Stimulated activated CD4-positive, alpha-beta T cell treated with anti-CD3 and anti-CD28 coated beads, TNF-alpha, amount 100 ng/mL, for 48 hours (primary cell): ENCODE measurements at places on chromosomes 5 and 9.

DNA sequence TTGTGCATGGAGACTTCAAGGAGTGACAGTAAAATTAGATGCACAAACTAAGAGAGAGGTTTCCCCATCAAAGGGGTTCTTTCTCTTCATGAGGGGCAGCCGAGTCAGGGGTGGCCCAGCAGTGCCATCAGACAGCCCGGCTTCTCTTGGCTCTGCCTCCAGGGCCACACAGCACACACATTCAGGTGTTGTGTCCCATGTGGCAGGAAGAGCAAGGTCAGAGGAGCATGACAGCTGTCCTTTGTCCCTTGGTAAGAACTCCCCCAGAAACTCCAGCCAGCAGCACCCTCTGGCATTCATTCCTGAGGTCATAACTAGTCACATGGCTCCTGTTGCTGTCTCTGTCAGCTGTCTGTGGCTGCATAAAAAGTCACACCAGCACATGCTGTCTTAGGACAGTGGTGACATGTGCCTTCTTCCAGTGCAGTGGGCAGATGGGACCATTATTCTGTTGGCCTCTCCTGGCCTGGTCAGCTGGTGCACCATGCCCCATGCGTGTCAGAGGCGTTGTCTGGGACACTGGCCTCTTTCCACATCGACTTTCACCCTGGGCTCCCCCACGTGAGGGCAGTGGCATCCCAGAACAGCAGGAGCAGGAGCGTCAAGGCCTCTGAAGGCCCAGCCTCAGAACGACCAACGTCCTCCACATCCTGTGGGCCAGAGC is 78.4 kb upstream of the OTULINL start:
- DNase-seq = no peak

- no peak for DNase-seq
Observed at GRCh38 chr5:31635446-31635845, 3.5 kb upstream of the PDZD2 start.

DNA sequence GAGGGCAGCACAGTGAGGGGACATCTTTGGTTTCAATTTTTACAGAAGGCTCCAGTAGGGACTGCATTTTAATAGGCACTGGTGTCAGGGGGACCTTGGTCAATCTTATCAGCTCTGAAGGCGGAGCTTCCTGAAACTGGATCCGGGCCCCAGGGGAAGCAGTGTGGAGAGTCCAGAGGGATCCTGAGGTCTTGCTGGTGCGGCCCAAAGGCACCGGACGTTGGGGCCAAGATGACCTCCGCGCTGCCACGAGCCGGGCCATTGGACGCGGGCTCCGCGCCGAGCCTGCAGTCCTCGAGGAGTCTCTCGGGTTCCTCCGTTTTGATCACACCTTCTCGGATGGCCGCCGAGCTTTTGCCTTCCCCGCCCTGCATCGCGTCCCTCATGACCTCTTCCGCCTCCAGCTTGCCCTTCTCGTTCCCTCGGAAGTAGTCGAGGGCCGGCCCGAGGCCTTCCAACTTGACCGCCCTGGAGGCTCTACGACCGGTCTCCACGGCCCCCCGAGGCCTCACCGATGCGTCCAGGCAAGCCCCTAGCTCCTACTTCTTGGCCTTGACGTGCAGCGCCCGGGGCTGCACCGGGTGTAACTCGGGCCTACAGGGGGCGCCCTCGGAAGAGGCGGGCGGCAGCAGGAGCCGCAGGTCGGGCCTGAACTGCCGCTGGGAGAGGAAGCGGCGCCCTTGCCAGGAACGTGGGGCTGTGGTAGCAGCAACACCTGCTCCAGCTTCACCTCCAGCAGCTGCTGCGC is 18.8 kb downstream of the C5orf52 start:
- peak; percentile 13 for DNase-seq

DNA sequence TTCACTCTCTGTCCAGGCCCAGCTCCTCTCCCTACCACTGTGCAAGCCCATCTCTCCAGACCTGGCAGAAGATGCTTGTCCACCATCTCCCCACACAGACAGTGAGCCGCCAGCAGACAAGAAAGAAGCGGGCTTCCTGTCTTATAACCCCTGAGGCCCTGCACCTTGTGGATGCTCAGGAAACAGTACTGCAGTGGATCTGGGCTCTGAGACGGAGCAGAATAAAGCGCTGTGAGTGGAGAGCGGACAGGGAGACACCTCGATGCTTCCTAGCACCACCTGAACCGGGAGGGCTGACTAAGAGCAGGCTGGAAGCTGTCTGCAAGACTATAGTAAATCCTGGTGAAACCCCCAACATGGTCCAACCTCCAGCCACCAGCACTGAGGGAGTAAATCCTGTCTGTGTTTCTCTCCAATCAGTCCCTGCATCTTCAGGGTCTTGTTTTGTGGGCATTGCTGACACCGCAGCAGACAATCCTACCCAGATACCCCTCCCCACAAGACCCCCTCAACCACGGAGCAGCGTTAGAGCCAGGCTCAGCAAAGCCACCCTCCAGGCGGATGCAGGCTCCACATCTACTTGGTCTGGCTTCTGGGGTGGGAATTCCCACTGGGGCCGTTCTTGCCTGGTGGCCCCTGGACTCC is 18.7 kb downstream of the ORM2 start:
- no peak for DNase-seq

GRCh38 chr9:132456241-132456640 is 46.2 kb downstream of the CFAP77 start:
- no peak for DNase-seq

- no peak for DNase-seq
Observed at GRCh38 chr9:20580673-20581072, 41.6 kb downstream of the MLLT3 start.

DNA sequence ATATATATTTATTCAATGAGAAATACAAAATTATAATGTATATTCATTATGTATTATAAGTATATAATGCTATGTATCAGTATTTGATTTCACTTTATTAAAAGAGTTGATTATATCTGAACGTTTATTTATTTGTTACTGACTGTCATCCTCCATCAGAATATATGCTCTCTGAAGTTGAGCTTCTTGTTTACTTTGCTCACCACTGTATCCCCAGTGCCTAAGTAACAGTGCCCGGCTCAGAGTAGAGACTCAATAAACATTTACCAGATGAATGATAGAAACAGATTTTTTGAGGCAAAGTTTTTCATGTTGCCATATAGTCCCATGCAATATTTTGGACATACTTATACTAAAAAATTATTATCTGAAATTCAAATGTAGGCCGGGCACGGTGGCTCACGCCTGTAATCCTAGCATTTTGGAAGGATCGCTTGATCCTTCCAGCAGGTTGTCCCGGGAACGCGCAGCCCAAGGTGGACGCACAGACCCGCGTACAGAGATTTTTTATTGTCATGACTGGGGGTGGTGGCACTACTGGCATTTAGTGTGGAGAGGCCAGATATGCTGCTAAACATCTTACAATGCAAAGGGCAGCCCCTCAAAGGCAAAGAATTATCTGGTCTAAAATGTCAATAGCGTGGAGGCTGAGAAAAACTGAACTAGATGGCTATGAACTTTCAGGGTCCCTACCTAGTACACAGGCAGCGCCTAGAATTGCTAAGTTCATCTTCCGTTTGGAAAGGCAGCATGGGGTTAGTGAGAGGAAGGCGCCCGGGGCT is 761 bp upstream of the DNAJC25 start:
- no peak for DNase-seq

DNA sequence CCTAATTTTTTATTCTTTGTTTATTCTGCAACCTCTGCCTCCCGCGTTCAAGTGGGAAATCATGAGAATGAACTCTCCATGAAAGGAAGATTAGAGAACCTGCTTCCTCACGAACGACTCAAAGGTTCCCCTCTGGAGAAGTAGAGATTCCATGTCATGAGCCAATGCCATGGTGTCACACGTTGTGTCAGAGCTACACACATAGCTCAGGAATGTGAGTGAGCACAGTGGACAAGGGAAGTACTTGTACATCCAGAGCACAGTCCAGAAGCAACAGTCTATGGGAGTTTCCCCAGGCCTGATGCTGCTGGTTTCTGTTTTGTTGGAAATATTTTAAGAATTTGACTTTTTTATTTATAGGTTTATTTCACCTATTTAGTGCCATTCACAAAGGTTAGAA is 26.8 kb upstream of the PPP2CA start:
- no peak for DNase-seq

- no peak for DNase-seq
Observed at GRCh38 chr9:118230329-118230728, 526.1 kb downstream of the TLR4 start.

- no peak for DNase-seq
Observed at GRCh38 chr9:87497604-87498045, at the start of gene DAPK1. Gene DAPK1 (plus strand): TSS chr9:87497867. CDS start chr9:87499078, 1,211 bp downstream.

GRCh38 chr5:127472700-127473099 is 44.7 kb upstream of the PRRC1 start:
- no peak for DNase-seq

- DNase-seq = no peak
Observed at GRCh38 chr9:80094176-80094771, 522.5 kb downstream of the TLE4 start.

DNA sequence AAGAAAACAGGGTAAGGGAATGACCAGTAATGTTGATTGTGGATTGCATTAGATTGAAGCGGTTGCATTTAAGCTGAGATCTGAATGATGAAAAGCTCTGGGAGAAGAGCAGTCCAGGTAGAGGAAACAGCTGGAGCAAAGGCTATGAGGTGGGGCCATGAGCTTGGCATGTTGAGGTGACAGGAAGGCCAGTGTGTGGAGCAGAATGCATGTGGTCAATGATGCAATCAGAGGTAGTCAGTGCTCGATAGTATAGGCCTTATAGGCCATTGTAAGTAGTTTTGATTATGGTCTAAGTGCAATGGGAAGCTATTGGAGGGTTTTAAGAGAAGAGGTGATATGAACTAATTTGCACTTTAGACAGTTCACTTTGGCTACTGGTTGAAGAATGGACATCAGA is 270.4 kb downstream of the ARHGAP26 start:
- no peak for DNase-seq

GRCh38 chr9:13443346-13444244 is 164.1 kb upstream of the MPDZ start:
- DNase-seq = no peak

- no peak for DNase-seq
Observed at GRCh38 chr5:110345623-110346022, 380.8 kb downstream of the TMEM232 start.

DNA sequence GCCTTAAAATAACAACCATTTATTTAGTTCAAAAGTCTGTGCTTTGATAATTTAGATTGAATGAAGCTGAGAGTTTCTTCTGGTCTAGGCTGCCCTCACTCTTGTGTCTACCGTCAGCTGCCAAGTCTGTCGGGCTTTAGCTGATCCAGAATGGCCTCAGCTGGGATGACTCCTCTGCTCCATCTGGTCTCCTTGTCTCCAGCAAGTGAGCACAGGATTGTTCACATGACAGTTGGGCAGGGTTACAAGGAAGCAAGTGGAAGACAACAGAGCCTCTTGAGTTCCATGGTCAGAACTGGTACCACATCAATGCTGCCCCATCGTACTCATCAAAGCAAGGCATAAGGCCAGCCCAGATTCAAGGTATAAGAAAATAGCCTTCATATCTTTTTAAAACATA is 9.0 kb downstream of the HTR1A start:
- DNase-seq = no peak

DNA sequence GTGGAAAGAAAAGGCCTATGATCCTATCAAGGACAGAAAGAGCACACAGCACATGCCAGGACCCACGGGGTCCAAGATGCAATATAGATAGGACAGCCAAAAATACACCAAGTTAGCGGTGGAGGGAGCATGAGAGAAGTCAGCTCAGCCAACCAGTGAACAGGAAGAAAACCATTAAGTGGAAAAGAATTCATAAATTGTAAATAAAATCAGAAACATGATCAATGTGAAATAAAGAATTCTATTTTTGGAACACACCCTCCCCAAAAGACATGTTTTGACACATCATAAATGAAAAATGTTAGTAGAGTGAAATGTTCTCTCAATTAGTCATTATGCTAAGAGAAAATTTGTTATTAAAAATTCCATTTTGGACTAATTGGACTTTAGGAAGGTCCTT is 35.6 kb downstream of the ATPSCKMT start:
- DNase-seq = no peak

DNA sequence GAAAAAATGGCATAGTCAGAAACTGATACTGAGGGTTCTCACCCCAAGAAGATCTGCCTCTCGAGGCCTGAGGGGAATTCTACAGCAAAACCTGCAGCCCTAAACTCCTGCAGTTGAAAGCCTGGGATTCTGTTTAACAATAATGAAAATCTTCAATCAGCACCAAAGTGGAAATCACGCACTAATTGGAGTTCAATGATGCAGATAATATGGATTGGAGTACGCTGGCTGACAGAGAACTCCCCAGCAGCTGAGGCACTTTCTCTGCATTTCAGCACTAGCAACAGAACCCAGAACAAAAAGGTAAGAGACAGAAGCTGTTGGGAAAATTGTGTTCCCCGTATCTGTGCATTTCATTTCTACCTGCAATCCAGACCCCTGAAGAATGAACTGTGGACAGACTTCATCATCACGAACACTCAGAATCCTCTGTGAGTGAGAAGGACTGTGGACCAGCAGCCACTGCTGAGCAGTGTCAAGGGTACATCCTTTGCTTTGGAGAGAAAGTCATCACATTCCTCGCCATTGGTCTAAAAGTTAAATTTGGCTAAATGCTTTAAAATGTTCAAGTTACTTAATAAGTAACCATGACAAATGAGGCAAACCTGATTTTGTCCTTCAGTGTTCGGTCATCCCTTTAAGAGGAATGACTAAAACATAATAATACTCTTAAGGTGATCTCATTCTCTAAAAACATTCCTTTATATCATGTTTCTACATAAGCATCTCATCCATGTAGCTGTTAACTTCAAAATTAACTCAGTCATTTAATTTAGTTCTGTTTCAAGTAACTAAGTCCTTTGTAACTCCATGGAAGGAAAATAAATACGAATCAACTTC is 126.1 kb downstream of the GAS1 start:
- no peak for DNase-seq

DNA sequence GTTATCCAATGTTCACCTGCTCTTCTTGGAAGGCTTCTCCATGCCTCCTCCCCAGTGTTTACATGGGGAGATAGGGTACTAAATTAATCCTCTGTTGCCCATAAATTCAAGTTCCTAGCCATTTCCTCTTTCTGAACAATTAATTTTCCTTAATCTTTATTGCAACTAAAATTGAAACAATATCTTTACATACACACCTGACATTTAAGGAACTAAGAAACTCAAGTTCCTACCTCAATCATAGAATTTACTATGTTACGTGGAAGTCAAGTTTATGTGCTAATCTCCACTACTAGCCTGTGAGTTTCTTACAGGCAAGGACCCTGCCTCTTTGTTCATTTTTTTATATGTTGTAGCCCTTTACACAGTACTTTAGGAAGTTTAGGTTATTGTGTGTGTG is 10.1 kb upstream of the ADRB2 start:
- no peak for DNase-seq

- DNase-seq = no peak
Observed at GRCh38 chr9:31045810-31046209, 1338.6 kb upstream of the ACO1 start.
